C1 segment of cervical spinal cord (tissue), 14 donors: ENCODE measurements at places on chromosomes 4 and X.

DNA sequence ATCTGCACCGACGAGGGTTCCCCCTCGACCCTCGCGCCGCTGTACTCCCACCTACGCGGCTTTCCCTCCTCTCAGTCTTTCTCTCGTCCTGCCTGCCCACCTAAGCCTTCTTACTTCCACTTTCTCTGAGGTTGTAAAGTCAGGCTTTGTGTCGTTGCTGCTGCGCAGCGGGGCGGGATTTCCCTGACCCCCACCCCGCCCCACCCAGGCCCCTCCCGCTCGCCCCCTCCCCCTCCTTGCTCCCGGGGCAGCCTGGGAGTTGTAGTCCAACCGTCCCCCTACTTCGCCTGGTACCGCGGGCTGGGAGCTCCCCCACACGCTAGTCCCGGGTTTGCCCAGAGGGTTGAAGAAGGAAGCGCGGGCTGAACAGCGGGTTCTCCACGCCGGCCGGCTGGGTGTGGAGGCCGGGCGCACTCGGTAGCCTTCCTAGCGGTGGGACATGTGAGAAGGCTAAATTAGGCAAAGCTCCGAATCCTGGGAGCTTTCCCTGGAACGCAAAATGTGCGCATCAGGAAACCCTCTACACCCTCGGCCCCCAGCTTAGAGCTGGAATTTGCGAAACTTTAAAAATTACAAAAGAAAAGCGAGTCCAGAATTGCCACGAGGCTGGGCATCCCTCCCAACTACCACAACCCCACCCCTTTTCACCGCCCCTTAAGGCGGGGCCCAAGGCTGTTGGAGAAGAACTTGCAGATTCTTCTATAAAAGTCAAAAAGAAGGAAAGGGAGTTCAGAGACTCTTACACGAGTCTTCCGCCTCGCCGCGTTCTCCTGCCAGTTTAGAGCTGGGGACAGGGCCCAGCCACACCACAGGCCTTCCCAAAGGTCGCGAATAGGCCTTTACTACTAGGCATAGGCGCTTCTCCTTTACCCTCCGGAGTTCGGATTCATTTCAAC is at the start of gene ATP11C:
Gene ATP11C, minus strand, starts transcription at position 153 of the 896 bp plus-strand sequence. CDS start 1,011 bp downstream, outside the sequence.
- peak; percentile 67 for DNase-seq

DNA sequence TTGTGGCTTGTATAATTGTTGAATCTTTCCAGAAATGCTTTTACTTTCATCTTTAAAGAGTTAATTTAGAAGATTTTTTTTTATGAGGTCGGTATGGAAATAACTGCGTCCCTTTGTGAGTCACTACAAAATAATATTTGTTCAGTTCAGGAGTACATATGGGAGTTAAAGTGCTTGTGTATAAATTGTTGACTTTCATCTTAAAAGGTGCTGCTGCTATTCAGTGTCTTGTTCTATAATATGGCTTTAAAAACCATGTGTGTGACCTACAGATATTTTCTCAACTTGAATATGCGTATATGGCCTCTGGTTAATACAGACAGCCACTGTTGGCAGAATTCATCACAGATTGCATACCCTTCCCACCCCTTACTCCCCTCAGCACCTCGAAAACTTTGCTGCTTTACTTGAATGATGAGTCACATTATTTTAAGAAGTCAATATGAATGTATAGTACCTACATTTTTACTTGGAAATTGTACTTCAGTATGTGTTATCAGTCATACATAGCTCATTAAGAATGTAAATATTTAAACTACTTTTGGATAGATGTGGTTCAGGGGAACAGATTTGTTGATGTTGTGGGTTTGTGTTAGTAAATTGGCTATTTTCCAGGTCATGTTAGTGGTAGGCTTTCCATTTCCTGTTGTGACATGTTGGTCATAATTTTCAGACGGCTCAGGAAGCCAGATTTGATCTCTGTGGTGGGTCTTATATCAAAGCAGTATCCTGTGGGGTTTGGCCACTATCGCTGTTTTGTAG is 1.5 kb downstream of the CLCN3 start:
- DNase-seq = no peak

DNA sequence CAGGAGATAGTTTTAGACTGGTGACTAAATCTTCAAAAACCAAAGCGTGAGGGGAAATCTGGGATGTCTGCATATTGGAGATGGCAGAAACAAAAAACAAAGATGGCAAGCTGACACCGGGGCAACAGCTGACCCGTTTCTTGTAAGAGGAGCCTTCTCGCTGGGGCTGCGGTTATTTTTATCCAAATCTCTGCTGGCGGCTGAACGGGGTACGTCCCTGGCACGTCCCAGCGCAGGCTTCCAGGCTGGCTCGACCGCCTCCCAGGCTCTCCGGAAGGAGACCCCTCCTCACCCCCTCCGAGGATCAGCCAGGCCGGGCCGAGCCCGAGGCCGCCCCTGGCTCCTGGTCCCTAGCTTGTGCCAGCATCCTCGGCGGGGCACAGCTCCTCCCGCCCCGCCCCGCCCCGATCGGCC is 403 bp downstream of the SGCB start:
- DNase-seq = no peak

GRCh38 chrX:118654331-118654730 is 73.1 kb upstream of the IL13RA1 start:
- DNase-seq = no peak

DNA sequence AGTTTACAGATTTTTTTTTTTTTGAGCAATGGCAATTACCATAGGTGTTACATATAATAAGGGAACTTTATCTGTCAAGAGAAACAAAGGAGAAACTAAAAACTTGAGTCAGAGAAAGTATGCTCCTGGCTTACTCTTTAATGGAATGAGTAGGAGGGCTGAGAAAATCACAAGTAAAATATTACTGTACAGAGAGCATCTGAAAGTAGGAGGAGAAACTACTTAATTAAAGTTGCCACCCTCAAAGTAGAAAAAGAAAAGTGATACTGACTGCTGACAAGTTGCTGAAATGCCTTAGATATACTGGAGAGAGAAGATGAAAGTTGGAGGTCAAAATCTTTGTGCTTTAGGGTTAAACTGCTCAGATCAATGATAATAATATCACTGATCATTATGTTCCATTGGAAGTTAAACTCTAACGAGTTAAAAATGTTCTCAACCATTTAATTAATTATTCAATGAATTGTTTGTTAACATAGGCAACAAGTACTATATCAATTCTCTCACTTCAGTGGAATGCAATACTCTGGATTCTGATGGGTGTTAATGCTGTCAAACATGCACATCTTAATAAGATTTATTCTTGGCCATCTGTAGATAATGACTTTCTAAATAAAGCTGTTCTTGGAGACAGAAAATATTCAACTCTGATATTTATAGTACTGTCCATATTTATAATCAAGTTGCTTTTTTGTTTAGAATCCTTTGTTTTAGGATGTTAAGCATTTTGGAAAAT is 61.2 kb upstream of the CAMK2D start:
- no peak for DNase-seq

GRCh38 chrX:129945131-129945530 is 37.3 kb upstream of the BCORL1 start:
- DNase-seq = no peak
